ENCODE measurements at places on chromosomes 3 and 15.

DNA sequence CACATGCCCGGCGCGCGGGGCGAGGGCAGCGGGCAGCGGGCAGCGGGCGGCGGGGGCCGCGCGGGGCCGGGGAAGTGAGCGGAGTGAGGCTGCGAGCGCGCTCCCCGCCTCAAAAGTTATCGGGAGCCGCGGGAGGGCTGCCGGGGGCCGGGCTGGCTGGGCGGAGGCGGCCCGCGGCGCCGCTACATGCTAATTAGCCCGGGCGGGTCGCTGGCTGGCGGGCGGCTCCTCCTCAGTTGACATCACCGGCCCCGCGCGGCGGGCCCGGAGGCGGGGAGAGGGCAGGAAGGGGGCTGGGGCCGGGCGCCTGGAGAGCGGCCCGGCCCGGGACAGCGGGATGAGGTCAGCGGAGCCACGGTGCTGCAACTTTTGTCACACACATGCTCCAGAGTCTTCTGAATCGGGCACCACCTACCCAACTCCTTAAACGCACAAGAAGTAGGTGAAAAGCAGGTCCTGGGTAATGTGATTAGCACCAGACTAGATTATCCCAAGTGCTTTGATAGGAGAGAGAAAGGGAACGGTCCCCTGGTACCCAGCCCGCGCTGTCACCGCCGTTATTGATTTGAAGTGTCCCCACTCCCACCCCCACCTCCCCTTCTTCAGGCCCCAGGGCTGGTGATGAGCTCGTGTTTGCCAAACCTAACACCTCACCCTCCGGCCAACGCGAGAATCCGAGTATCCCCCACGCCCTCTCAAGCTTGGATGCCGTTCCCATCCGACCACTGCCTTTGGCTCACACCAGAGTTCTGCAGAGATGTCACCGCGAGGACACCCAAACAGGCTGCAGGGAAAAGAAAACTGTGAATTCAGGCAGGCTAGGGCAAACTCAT is at the start of gene HEG1:
Gene HEG1 (minus strand): TSS at position 85 of the 833 bp plus-strand sequence. CDS start 107 bp downstream, outside the sequence.
- DNase-seq, result peak; percentile 78

- no peak for DNase-seq
Measured at GRCh38 chr3:32460031-32460749, 42.5 kb downstream of the CMTM6 start.

- no peak for DNase-seq
Measured at GRCh38 chr3:15693355-15693754, 91.8 kb downstream of the BTD start.

DNA sequence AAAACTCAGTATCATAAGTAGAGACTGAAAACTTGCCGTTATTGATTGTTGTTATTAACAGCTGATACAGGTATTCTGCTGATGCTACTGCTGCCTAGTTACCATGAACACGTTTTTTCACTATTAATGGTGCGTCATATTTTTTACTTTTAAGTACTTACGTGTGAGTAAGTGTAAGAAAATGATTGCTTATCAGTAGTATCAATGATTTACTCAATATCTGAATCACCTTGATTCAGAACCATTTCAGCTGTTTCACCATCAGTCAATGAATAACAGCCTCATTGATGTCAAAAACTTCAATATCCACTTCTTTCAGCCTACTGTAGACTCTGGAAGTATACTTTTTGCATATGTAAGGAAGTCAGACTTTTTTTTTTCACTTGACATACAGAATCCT is 4.7 kb downstream of the CCR8 start:
- DNase-seq, result no peak

GRCh38 chr15:42194513-42194912 is 13.6 kb downstream of the VPS39 start:
- DNase-seq, result no peak

- peak; percentile 33 for DNase-seq
Measured at GRCh38 chr3:106814231-106814630, 563.0 kb upstream of the CCDC54 start.

DNA sequence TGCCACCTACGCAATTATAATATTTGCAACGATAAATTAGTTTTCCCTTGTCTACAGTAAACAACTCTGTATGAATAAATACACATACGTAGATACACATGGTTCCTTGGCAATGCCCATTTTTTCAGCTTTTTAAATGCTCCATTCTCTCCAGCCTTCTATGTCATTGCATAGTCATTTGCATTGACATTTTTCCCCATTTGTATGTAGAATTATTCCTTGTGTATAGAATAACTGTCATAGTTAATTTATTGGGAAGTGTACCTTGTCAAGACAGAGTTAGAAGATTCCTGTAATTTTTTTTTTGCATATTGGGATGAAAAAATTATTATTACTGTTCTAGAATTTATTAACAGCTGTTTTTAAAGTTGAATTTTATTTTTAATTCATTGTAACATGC is 736.7 kb upstream of the DPPA4 start:
- DNase-seq, result no peak

DNA sequence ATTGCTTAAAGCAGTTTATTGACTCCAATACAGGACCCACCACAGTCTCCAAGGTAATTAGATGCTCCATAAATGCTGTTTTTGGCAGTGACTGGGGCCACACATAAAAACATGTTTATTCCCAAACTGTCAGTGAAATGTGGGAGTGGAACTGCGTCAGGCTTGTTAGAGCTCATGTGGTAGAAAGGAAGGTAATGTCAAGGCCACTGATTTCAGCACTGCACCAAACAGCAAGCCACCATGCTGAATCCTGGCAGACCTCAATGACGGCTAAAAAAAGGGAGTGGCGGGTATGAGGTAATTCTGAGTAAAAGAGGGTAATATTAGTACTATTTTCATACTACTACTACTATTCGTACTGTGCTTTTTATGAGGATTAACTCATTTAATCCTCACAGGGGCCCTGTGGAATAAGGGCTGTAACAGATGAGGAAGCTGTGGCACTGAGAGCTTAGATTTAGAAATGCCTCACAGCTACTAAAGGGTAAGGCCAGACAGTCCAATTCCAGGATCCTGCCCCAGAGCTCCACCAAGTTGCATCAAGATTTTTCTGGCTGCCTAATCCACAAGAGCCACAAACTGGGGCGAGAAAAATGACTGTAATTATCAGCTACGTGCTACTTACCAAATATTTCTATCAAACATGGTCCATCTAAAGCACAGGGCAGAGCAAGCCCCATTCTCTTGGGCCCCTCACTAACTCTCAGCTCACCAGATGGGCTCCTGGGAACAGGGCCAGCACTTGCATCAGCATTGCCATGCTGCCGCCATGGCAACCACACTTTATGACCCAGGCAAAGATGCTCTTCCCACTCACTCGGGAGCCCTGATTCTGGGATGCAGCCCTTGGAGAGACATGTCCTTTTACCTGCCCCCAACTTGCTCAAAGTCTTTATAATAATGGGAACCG is 83.6 kb upstream of the SPATA12 start:
- DNase-seq, result peak; percentile 21

Data from hippocampal formation (tissue), 2 donors.